ENCODE measurements at places on chromosomes 12 and 14.

DNA sequence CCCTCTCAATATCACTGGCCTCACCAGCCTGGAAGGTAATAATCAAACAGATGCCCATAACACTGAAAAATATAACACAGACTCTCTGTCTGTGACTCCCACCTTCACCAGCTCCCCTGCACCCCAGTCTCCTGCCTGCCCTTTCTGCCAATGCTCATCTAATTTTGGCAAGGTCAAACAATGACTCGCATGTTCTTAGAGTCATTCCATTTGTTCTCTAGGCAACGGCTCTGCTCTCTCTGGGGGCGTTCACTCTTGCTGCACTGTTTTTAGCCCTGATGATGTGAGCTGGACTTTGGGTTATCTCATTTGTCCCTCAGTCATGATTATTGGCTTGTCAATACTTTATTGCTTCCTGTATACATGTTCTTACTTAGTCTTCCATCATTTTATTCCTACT, 691.8 kb downstream of the FLRT2 start:
- DNase-seq = no peak

DNA sequence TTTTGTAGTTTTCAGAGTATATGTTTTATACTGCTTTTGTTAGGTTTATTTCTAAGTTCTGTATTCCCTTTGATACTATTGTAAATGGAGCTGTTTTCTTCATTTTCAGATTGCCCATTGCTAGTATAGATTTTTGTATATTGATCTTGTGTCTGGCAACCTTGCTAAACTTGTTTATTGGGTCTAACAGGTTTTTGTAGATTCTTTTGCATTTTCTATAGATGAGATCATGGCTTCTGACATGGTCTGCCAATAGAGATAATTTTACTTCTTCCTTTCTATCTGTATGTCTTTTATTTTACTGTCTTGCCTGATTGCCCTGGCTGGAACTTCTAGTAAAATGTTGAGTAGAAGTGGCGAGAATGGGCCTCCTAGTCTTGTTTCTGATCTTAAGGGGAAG, 40.3 kb downstream of the ANKRD9 start:
- DNase-seq = no peak

- no peak for DNase-seq
These were observed 6.0 kb downstream of the PHETA1 start for GRCh38 chr12:111362687-111363475.

DNA sequence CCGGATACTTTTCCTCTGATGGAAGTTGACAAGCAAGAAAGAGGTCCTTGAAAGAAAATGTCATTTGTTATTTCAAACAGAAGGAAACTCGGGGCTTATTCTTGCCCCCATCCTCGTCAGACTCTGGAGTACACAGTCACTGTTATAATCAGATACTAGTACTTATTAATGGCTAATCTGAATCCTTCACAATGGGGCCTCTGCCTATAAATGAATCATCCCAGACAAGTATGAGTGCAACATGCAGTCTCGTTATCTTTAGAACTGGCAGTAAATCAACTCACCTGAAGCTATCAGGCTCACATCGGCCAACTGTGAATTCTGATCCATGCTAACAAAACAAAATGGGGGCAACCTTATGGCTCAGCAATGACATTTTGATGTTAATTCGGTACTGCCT, 216.7 kb downstream of the GRIN2B start:
- DNase-seq = no peak

All from NCI-H510A treated with DMSO at 0.1 percent for 48 hours (cell line).